Activated T-helper 1 cell treated with Interleukin-2 at 50 U/mL for 16 hours (primary cell): ENCODE measurements at places on chromosomes 7 and 10.

GRCh38 chr10:18647945-18648344 lies 3.4 kb downstream of the NSUN6 start:
- no peak for DNase-seq

DNA sequence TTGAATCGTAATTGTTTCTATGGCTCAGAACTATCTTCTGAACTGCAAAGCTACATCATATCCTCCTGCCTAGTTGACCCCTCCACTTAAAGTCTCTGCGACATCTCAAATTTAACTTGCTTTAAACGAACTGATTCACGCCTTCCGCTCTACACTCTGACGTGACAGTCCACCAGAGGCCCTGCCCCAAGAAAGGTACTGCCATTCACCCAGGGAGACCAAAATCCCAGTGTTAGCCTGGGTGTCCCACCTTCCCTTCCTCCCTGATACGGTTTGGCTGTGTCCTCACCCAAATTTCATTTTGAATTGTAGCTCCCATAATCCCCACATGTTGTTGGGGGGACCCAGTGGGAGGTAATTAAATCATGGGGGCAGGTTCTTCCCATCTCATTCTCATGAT lies 90.8 kb downstream of the CPXM2 start:
- no peak for DNase-seq

GRCh38 chr10:117553142-117553814 lies 10.7 kb downstream of the EMX2 start:
- no peak for DNase-seq

GRCh38 chr7:36151921-36152755 lies 916 bp upstream of the EEPD1 start:
- no peak for DNase-seq

DNA sequence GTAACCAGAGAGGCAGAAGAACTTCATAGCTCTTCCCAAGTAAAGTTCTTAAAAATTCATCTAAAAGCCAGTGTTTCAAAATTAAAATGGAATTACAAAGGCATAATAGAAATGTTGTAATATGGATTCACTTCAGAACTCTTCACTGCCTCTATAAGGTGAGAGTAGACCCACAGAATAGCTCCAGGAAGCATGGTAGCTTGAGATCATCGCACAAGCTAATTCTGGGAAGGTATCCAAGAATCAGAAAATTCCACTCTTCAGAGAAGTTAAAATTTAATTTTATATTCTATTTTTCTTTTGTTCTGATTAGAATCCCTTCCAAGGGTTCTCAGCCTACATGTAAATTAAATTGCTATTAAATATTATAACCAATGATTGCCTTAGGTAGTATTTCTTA lies 1.5 kb upstream of the DHX32 start:
- no peak for DNase-seq

- no peak for DNase-seq
These were observed 336.6 kb upstream of the MEOX2 start for GRCh38 chr7:16023046-16023445.

DNA sequence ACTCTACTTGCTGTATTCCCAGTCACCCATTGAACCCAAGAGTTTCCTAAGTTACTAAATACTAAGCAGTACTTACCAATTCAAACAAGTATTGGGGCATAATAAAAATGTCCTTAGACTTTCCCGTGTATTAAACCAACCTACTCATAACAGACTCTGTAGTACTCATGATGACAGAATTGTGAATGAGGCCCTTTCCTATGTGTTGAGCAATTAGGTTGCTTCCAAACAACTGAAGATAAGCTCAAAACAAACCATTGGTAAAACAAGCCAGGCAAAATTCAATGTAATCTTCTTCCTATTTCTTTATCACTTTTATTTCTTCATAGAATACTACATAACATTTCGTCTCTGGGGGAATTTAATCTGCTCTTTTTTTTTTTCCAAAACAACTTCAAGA lies 106.5 kb upstream of the ANK3 start:
- DNase-seq, result no peak

DNA sequence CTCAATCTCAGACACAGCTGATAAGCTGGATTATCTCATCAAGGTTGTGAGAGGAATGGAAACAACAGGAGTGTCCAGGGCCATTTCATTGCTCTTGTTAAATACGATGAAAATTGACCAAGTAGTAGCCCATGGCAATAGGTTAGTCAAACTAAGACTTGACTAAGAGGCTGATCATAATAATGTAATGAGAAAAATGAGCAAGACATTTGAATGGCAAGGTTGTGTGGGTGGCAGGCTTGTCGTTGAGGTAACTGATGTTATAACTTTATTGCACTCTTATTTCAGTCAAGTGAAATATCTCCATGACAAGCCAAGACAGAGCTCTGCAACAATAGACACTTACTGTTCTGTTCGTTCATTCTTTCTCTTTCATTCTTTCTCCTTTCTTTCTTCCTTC lies 532.0 kb downstream of the GATA3 start:
- no peak for DNase-seq

DNA sequence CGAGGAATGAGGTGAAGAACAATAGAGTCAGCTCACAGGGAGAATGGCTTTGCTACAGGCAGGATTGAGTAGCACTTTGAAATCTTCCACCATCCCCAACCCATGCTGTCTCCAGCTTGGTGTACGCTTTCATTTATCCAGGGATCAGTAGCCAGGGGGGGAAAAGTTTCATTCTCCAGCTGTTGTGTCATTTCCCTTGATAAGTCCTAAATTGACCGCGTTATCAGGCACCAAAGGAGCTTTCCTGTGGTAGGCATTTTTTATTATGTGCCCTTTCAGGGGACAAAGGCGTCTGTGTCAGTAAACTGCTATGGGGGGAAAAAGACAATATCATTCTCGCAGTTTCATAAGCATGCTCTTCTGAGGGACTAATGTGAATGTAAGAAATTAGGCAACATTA lies 106.6 kb upstream of the YAE1 start:
- DNase-seq, result no peak

DNA sequence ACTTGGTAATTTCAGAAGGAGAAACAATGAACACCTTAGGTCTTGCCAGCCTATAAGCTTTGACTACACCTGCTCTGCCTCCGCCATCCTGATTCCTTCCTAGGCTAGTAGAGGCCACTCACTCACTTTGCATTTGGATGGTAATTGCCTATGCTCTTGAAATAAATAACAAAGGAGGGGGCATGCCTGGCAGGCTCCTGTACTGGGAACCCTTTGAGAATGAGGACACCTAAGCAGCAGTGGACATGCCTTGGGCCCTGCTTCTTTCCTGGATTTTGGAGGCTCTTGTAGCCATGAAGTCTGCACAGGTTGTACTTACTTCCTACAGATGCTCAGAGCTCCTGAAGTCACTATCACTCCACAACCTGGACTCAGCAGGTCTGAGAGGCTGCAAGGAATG lies 65.8 kb downstream of the BLNK start:
- DNase-seq, result no peak

DNA sequence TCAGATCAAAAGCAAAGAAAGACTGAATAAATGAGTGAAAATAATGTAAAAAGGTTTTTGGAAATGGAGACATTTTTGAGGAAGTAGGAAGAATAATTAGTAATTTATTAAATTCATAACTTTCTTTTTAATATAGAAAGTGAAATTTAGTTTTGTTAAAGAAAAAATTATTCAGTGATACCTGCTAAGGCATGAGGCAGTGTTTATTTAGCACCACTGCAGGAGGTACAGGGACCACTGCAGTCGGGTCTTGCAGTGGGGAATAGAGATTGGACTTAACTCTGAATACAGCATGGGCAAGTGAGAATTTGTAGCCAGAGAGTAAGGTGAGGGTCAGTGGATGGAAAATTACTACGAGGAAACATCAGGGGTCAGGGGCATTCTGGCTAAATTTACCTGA lies 39.9 kb downstream of the TPST1 start:
- DNase-seq, result no peak

- DNase-seq, result no peak
These were observed 353.4 kb downstream of the TNS3 start for GRCh38 chr7:47228386-47229014.

DNA sequence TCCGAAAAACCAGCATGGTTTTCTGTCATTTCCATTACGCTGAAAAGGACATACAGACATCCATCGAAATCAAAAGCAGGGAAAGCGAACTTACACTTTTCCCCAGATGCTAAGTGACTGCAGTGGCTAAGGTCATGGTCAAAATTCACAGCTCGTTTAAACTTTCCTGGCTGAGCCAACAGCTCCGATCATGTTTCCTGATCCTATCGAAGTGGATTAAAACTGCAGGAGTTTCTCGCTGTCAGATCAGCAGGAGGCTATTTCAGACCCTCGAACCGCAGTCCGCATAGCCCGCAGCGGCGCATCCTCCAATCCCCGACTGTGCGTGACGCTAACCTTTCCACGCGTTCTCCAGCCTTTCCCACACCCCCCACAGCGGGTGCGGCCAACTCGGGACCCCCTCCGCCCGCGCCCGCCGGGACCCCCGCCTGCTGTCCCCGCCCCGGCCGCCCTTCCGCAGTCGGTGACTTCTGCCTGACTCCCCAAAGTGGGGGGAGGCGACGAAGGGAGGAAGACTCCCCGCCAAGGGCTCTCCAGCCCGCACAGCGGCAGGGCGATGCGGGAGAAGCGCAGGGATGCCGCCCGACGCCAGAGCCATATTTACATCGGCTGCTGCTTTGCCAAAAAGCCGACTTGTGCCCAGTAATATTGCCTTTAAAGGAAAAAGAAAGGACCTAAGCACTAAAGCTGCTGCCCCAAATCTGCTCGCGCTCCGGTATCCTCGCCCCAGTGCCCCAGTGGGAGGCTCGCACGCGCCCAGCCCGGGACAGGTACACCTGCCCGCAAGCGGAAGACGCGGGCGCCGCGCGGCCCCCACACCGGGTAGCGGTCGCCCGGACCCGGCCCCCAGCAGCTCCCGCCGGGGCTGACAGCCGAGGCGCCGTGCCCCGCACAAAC lies 1.2 kb downstream of the PIP4K2A start:
- DNase-seq, result peak; percentile 27

DNA sequence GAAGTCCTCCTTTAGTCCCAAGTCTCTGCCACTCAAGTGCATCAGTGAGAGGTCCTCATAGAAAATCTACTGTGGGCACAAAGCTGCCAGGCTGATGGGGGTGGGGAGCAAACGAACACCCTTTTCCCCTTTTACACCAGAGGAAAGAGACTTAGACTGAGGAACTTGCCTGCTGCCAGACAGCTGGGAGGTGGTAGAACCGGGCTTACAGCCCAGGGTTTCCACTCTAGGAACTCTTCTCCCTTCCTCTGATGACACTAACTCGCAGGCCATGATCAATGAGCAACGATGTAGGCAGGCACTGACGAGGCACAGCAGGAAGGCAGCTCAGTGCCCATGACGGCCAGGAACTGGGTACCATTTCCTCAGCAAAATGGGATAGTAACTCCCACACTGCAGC lies 11.0 kb upstream of the SH2D4B start:
- DNase-seq, result no peak

DNA sequence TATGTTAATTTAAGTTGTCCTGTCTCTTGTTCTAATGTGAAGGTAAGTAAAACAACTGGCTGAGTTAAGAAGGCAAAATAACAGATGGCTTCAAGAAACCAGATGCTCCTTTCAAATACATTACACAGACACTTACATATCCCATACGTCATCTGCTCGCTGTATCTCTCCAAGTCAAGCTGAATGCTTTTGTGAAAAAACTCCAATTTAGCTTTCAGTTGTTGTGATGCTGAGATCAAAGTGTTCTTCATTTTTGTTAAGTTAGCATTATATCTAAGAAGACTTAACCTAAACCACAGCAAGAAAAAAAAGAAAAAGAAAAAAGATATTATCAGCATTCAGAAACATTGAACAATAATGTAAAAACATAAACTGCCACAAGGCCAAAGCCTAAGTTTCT lies 18.5 kb upstream of the ERLIN1 start:
- no peak for DNase-seq

- peak; percentile 76 for DNase-seq
These were observed 177.2 kb downstream of the SH3PXD2A start for GRCh38 chr10:103678178-103678526.

GRCh38 chr7:123681561-123681960 lies 25.9 kb downstream of the LMOD2 start:
- DNase-seq, result no peak

- DNase-seq, result no peak
These were observed 81.9 kb upstream of the DNAAF5 start for GRCh38 chr7:644381-645305.

- no peak for DNase-seq
These were observed 12.6 kb upstream of the AOAH start for GRCh38 chr7:36736899-36737211.
